ENCODE measurements at places on chromosomes 3 and 15.

GRCh38 chr3:150736316-150736719 is 26.7 kb downstream of the SIAH2 start:
- DNase-seq = no peak

DNA sequence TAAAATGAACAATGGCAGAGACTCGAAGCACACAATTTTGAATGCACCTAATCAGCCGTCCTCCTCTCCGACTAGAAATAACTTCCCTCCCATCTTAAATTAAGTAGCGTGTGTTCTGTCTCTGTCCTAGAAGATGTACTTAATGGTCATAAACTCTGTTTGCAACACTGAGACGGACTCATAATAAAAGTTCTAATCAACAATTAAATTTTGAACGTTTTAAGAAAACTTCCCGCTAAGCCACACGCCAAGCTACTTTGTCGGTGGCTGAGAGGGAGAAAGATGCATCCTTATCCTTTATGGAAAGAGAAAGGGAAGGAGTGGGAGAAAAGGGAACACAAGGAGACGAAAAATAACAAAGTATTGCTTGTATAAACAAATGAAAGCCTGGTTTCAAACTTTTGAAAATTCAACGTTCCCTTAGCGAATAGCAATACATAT is 989 bp downstream of the GNB4 start:
- peak; percentile 26 for DNase-seq

DNA sequence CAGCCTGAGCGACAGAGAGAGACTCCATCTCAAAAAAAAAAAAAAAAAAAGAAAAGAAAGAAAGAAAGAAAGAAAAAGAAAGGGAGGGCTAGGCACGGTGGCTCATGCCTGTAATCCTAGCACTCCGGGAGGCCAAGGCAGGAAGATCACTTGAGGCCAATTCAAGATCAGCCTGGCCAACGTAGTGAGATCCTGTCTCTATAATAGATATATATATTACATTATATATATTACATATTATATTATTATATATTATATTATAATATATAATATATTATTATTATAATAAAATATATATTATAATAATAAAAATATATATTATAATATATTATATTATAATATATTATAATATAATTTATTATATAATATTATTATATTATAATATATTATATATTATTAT is 48.9 kb downstream of the PTPN9 start:
- no peak for DNase-seq

DNA sequence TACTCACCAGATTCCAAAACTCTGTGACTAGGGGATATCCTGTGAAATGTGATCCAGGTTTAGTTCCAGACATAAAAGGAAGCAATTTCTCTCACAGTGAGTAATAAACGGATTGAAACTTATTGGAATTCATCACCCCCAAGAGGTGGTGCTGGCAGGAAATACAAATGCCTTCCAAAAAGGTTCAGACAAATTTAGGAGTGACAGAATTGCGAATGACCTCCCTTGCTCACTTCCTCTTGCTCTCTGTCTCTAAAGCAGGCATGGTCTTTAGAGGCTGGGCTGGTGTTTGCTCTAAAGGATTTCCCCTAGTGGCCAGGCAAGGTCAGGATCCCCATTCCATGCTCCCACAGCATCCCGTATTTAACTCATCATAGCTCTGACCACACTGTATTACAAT is 449.4 kb upstream of the PPP2R3A start:
- DNase-seq = peak; percentile 36

- no peak for DNase-seq
Measured at GRCh38 chr15:31329640-31330010, 3.0 kb downstream of the KLF13 start.

GRCh38 chr3:186986406-186986805 is 56.1 kb downstream of the ST6GAL1 start:
- no peak for DNase-seq

DNA sequence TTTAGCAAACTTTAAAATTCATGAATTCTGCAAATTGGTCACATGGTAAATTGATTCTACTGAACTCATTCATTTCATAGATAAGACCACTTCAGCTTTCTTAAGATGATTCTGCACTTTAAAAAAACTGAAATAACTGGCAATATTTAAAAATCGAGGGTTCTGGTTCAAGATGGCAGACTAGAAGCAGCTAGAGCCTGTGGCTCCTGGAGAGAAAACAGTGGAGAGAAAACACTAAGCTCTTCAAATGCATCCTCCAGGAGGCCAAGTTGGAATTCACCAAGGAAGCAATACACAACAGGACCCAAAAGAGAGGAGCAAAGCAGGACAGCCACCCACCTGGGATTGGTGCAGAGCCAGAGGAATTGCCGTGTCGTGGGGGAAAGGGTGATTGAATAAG is 132.1 kb downstream of the SPATA16 start:
- no peak for DNase-seq

GRCh38 chr3:46953234-46954010 is 23.1 kb downstream of the CCDC12 start:
- DNase-seq = no peak

- no peak for DNase-seq
Measured at GRCh38 chr15:35705884-35706585, 160.1 kb upstream of the DPH6 start.

- DNase-seq = no peak
Measured at GRCh38 chr3:113275258-113275556, 63.9 kb downstream of the BOC start.

DNA sequence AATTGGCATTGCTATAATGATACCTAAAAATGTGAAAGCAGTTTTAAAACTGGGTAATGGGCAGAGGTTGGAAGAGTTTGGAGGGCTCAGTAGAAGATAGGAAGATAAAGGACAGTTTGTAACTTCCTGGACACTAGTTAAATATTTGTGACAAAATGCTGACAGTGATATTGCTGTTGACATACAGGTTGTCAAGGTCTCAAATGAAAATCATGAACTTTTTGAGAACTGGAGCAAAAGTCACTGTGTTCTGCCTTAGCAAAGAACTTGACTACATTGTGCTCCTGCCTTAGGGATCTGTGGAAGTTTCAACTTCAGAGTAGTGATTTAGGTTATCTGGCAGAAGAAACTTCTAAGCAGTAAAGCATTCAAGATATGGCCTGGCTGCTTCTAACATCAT is 113.7 kb upstream of the CD96 start:
- DNase-seq = no peak

DNA sequence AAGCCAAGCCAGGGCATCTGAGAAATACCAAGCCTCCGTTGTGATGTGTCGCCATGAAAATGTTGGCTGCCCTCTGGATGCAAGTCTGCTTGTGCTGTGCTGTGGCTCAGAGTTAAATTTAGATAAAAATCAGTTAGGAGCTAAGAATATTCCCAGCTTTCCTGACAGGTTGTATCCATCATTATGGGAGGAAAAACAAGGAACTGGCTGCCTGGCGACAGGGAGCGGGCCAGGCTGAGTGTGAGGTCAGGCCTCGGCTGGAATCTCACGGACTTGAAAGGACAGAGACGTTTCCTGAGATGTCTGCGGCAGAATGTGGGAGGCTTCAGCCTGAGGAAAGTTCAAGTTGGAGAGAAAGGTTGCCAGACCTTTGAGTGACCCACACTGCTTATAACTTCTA is 213.8 kb downstream of the THSD4 start:
- no peak for DNase-seq

DNA sequence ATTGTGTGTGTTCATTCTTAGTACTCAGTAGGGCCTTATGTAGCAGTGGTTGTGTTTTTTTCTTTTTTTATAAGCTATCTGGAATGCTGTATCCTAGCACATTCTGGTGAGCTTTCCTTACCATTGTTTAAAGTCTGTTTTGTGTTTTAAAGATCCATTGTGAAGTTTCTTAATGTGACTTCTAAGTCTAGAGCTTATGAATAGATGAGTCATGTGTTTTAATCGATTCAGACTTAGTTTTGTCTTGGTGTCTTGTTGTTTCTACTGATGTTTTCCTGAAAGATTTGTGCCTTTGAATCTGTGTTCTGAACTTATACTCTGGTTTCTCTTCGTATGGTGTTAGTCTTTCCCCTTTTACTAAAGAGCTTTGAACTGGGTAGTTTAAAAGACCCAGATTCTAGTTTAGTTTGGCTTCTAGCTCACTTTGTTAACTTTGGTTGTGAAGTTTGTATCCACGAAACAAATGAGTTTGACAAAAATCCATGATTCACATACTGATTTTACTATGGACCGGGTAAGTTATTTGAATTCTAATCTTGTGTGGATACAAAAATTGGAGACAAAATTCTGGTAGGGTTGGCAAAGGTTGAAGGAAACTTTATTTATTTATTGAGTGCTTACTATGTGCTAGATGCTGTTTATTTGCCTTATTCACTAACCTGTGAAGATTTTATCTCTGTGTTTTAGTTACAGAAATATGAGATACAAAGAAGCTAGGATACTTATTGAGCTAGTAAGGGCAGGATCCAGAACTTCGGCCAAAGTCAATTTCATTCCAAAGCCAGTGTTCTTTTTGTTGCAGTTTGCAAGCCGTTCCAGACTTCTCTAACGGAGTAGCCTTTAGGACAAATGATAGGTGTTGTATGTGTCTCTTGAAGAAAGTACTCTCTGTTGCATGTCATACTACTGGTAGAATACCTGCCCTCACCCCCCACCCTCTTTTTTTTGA is 24.8 kb downstream of the AKAP13 start:
- peak; percentile 28 for DNase-seq

DNA sequence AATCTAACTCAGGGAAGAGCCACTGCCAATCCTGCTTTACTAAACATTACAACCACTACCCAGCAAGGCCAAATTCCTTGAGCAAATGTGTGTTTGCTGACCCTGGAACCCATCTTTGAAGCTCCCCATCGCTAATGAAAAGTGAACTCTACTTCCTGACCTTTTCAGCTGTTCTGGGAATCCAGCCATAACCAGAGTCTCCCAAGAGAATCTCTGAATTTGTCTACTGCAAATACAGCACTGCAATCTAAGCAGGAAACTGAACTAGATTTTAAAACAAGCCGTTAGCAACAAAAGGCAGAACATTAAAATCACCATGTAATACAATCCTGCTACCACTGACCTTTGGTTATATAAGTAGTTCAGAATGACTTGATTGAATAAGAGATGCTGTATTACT is 309.2 kb downstream of the MAGI1 start:
- DNase-seq = peak; percentile 50

DNA sequence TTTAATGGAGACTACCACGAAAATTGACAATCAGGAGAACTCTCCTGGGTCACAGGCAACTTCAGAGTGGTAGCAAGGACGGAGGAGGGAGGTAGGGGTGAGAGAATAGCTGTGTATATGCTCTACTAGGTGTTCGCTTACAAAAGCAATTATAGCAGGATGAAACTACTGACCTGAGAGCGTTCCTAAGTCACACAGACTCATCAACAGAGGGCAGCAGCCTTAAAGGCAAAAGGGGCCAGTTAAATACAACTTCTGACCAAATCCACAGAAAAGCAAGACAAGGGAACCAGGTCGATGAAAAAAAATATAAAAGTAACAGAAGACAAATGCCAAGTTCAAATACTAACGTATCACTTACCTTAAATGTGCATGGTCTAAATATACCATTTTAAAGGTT is 894.6 kb downstream of the PLOD2 start:
- no peak for DNase-seq

DNA sequence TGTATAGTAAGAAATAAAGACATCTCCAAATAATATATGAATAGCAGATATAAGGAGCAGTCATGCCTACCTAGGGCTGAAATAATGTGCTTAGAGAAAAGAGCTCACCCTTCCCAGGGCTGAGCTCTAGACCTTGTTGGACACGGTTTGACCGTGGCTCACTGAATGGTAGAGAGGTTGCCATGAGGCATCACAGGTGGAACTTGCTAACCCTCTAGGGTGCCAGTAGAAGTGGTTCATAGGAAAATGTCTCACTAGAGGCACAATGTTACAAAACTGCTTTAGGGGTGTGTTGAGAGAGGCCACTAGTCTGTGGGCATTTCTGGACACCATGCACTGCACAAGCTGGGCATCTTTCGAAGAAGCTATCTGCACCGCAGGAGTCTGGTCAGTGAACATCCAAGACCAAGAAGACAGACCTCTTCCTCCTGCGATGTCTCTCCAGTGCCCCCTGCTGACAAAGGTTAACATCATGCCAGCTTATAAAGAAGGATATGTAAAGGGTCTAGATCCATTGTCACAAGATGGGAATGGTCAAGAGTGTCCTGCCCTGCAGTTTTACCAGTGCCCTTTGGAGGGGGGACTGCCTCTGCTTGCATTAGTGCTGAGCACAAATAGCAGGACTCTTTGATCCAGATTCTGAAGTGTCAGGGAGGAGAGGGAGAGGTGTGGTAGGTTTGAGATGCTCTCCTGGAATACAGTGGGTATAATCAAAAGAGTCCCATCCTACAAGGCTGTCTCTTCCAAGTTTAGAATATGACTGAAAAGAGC is 266.8 kb downstream of the ZNF385D start:
- DNase-seq = peak; percentile 80

- no peak for DNase-seq
Measured at GRCh38 chr3:105497386-105497785, 130.7 kb downstream of the ALCAM start.

- DNase-seq = no peak
Measured at GRCh38 chr15:48202068-48202467, 4.0 kb upstream of the SLC12A1 start.

- DNase-seq = peak; percentile 25
Measured at GRCh38 chr3:141690431-141691072, 47.5 kb upstream of the RNF7 start.

DNA sequence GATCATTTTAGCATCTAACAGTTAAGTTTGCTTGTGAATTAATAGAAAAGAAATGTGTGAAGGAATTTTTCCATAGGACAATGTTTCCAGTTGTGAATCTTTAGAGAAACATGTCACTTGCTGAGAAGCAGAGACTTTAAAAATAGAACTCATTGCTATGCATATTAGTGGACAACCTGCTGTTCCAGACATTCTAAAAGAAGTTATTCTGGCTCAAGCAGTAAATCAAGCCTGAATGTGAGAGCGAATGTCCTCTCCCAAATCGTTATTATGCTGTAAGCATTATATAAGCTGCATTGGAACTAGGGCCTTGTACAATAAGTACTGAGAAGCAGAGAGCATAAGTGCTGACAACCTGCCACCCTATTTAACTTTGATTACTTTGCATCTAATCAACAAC is 990.9 kb downstream of the PLOD2 start:
- DNase-seq = no peak

Measured in EL (cell line).